GM18507 (cell line): ENCODE measurements at places on chromosomes 4 and X.
A peak's percentile ranks its signal among the peaks of the same experiment; 100 is the strongest.

DNA sequence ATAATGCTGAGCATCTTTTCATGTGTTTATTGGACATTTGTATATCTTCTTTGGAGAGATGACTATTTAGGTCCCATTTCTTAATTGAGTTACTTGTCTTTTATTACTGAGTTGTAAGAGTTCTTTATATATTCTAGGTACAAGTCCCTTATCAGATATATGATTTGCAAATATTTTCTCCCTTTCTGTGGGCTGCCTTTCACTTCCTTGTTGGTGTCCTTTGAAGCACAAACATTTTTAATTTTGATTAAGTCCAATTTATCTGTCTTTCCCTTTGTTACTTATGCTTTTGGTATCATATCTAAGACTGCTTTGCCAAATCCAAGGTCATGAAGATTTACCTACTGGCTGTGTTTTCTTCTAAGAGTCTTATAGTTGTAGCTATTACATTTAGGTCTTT is 113.2 kb downstream of the HNRNPD start:
- DNase-seq, result no peak

- no peak for DNase-seq
These were observed 98.2 kb upstream of the PRKX start for GRCh38 chrX:3811331-3812311.

DNA sequence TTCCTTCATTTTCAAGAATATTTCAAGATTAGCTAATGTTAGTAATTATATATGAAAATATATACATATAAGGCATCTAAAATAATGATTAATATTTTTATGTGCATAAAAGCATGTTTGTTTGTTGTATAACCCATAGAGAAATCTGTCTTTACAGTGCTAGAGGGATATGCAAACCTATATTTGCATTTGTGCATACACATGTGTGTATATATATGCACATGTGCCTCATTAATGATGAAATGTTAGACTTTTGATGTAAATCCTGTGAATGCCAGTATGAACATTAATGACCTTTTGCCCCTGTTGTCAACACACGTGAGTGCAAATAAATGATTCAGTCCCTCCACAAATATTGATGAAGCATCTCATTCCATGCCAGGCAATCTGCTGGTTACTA is 197.9 kb downstream of the ARHGAP10 start:
- DNase-seq, result no peak

DNA sequence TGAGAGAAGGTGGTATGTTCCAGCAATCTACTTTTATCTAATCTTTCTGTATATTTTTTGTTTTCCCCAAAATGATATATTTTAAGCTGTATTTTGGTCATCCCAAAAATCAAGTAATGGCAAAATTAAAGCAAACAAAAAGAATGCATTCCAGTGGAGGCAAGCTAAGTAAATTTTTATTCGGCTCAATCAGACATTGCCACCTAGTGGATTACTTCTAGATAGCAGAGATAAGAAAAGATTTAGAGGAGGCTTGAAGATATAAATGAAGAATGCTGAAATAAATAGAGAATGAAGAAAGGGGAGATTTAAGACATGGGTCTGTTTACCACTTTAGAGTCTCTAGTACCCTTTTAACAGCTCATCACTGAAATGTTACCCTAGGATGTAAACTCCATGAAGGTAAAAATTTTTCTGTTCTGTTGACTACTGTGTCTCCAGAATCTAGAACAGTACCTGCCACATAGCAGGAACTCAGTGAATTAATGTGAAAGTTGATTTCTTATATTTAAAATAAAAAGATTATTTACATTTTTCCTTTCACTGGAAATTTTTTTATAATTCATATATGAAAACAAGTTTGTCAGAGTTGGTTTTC is 110.9 kb upstream of the ANK2 start:
- peak; percentile 5 for DNase-seq

- no peak for DNase-seq
These were observed 31.0 kb upstream of the SOD3 start for GRCh38 chr4:24764345-24764744.

DNA sequence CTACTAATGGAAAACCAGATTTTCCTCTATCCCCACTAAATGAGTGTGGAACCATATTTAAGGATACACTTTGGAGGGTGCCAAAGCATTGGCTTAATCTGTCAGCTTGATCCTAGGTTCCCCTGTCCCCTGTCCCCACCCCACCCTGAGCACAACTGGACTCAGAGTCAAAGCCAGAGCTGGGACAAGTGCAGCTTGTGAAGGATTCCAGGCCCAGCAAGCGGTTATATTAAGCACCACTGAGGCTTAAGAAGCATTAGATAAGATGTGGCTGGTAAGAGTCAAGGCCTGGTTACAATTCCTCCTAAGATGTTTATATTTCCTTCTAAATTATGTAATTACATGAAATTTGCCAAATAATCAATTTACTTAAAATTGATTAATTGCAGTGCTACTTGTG is 350.0 kb upstream of the GATB start:
- DNase-seq, result no peak

- DNase-seq, result no peak
These were observed 67.6 kb upstream of the GPR101 start for GRCh38 chrX:137101273-137101990.

DNA sequence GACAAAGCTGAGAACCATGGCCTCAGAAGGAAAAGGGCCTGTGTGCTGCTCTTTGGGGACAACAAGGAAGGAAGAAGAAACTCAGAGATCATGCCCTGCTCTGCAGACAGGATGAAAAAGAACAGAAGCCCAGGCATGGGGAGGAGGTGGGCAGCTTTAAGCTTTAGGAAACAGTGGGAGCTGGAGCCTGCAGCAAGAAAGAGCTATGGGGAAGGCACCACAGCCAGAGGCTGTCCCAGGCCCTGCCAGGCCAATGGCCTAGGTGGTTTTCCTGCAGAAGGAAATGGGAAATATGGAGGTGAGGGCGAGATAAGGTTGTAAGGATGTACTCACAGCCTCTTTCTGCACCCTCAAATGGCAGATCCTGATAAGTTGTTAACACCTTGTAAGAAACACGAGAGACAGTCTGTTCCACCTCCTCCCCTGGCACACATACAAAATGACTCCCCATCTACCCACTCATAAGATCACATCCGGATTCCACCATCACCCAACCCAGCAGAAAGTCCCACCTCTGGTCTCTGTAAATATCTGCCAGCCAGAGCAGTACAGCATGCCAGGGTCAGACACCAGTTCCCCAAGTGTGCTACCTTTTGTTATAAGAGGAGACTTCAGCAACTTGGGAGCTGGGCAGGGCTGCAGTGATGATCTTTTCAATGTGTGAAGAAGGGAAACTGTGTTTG is 105.2 kb downstream of the RTL5 start:
- DNase-seq, result no peak

DNA sequence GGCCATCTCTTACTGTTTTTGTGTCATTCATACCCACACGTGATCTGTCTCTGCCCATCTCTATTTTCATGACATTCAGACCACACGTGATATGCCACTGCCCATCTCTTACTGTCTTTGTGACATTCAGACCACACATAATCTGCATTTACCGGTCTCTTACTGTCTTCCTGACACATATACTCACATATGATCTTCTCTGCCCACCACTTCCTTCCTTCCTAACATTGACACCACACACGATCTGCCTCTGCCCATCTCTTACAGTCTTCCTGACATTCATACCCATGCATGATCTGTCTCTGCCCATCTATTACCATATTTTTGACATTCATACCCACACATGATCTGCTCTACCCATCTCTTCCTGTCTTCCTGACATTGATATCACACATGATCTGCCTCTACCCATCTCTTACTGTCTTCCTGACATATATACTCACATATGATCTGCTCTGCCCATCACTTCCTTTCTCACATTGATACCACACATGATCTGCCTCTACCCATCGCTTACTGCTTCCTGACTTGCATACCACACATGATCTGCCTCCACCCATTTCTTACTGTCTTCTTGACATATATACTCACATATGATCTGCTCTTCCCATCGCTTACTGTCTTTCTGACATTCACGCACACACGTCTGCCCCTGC is 36.1 kb downstream of the SCML1 start:
- DNase-seq, result no peak

GRCh38 chr4:123699880-123700771 is 303.5 kb downstream of the SPRY1 start:
- no peak for DNase-seq

DNA sequence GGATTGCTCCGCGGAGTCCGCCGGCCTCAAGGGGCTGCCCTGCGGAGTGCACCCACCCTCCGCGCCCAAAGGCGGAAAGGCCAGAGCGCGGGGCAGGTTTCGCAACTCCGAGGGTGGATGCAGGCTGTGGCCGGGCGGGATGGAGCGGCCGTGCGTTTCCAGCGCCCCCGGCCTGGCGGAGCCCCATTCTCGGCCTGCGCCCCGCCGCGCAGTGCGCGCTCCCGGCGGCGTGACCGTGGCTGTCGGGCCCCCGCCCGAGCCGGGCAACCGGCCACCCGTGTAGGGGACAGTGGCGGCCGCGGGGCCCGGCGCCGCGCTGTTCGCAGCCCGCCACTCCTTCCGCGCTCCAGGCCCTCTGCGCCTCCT is 331 bp downstream of the SETD7 start:
- DNase-seq, result no peak

DNA sequence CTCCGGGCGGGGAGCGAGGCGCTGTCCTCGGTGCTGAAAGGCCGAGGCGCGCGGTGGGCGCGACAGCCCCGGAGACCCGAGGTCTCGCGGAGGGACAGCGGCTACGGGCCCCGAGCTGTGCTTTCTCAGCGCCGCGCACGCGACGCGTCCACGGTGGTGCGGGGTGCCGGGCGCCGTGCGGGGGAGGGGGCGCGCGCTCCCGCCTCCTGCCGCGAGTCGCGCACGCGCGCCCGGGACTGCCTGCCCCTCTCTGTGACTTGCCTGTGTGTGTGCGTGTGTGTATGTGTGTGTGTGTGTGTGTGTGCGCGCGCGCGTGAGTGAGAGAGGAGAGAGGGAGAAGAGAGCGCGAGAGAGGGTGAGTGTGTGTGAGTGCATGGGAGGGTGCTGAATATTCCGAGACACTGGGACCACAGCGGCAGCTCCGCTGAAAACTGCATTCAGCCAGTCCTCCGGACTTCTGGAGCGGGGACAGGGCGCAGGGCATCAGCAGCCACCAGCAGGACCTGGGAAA is at the start of gene GRIA2:
Gene GRIA2, plus strand, starts transcription at position 358 of the 511 bp plus-strand sequence. CDS start 315 bp downstream, outside the sequence.
- no peak for DNase-seq

DNA sequence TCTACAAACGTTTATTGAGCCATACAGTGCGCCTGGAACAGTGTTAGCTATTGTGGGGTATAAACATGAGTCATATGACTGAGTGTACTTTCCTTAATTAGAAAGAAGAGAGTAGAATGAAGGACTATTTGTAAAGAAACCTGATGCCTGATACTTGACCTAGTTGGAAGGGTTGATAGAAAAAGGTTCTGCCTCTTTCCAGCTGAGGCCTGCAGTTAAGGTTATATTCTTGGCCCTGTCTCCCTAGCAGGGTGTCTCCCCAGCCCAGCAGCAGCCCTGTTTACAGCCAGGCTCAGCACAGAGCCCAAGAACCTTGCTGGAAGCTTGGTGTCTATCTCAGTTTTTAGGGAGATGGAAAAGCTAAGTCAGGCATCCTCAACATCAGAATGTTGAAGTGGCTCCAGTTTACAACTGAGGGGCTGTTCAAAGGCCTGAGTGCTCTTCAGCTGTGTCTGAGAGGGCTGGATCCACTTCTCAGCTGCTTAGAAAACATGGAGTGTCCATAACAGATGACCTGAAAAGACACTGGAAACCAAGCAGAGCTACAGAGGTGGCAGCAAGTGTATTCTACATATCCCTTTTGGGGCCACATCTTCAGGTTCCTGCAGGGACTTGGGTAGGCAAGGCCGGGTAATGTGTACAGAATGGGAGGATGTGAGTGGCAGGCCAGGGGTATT is 21.6 kb downstream of the NYX start:
- DNase-seq, result no peak

- DNase-seq, result no peak
These were observed 890 bp upstream of the NAP1L5 start for GRCh38 chr4:88698519-88698918.

DNA sequence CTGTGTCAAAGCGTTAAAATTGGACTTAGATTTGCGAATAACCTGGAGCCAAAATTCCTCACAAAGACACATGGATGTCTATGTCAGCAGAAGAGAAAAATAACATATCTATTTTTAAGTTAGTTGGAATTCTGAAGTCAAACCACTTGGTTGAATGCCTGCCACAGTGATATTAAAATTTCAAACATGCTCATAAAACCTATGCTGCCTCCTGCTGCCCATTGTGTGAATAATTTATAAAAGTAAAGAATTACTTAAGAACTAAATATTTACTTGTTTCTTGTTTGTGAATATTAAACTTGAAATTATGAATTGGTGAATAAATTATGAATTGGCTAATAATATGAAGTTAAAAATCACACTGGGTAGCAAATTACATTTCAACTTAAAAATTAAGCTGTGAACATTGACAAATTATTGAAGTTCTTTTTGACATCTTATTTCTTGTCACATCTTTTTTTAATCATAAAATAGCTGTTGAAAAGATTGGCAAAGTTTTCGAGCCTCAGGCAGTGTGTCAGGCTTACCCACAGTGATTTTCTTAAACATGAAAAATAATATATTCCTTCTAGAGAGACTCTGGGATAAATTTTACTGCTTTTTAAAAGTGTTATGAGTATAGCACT is 35.4 kb downstream of the FABP2 start:
- no peak for DNase-seq

DNA sequence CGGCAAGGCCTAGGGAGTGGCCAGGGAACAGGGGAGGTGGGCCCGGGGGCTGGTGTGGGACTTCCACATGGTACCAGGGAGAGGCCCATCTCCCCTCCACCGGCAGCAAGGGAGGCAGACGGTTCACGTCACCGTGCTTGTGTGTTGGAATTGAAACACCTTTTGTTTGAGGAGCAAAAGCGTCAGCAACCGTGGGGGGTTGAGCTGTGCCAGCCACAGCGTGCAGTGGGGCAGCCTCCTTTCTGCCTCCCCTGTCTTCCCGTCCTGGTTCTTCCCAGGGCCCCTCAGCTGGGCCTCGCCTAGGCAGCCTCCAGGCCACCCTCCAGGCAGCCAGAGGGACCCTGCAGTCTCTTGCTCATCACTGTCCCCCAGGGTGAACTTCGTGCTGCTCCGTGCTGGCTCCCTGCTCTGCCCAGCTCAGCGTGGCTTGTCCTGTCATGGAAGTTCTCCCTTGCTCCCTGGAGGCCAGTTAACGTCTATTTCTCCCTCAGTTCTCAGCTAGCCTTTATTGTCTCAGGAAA is 32.1 kb upstream of the HGFAC start:
- DNase-seq, result no peak

GRCh38 chr4:71768123-71768522 is 15.8 kb downstream of the GC start:
- DNase-seq, result no peak

GRCh38 chrX:79139446-79139845 is 5.0 kb upstream of the GPR174 start:
- no peak for DNase-seq

GRCh38 chr4:40187386-40187906 is 9.4 kb upstream of the RHOH start:
- no peak for DNase-seq

- DNase-seq, result no peak
These were observed 65.9 kb upstream of the LIMCH1 start for GRCh38 chr4:41472081-41472480.

- DNase-seq, result no peak
These were observed 77.6 kb downstream of the PDE5A start for GRCh38 chr4:119550857-119551532.
